ENCODE measurements at places on chromosomes 2 and 18.

DNA sequence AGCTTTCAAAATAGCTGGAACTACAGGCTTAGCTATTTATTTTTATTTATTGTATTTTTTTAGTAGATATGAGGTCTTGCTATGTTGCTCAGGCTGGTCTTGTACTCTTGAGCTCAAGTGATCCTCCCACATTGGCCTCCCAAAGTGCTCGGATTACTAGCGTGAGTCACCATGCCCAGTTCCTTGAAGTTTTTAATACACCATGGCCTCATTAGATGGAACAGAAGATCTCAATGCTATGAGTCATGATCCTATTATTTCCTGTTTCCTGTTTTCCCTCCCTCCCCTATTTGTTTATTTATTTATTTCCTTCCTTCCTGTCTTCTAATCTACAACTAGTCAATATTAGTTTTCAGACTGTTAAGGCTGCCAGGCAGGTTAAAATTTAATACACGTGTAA lies 309.0 kb downstream of the CMPK2 start:
- DNase-seq: no peak

- no peak for DNase-seq
Measured at GRCh38 chr2:184449760-184450159, 148.6 kb upstream of the ZNF804A start.

DNA sequence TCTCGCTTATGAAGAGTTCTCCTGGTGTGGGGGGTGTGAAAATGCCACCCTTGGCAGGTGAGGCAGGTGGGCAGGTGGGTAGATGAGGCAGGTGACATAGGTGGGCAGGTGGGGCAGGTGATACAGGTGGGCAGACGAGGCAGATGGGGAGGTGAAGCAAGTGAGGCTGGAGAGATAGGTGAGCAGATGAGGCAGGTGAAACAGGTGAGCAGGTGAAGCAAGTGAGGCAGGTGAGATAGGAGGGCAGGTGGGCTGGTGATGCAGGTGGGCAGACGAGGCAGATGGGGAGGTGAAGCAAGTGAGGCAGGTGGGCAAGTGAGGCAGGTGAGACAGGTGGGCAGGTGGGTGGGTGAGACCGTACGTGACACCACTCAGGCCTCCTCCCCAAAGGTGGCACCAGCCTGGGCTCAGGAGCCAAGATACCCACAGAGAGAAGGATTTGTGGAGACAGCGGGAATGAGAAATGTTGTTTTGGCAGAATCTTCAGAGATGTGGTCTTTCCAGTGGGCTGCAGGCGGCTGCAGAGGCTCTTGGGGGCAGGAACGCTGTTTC lies 232.3 kb upstream of the MYT1L start:
- DNase-seq: no peak

- no peak for DNase-seq
Measured at GRCh38 chr18:58269931-58270330, 225.9 kb downstream of the NEDD4L start.

- DNase-seq: no peak
Measured at GRCh38 chr2:57368190-57368589, 678.4 kb upstream of the VRK2 start.

DNA sequence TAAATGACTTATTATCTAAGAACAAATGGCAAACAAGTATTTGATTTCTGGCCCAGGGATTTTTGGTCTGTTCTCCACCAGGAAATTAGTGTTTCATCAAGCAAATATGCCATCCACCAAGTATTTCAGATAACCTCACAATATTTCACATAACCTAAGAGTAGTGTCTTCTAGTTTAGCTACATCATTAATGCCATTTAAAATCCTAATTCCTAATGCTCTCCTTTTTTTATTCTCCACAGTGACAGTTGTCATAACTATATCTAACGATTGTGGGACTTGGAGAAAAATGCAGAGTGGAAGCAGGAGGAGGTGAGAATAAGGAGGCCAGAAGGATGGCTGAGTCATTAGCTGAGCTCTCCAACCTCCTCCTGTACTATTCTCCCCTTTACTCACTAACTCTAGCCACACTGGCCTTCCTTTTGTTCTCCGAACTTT lies 58.5 kb upstream of the CTLA4 start:
- DNase-seq: no peak

DNA sequence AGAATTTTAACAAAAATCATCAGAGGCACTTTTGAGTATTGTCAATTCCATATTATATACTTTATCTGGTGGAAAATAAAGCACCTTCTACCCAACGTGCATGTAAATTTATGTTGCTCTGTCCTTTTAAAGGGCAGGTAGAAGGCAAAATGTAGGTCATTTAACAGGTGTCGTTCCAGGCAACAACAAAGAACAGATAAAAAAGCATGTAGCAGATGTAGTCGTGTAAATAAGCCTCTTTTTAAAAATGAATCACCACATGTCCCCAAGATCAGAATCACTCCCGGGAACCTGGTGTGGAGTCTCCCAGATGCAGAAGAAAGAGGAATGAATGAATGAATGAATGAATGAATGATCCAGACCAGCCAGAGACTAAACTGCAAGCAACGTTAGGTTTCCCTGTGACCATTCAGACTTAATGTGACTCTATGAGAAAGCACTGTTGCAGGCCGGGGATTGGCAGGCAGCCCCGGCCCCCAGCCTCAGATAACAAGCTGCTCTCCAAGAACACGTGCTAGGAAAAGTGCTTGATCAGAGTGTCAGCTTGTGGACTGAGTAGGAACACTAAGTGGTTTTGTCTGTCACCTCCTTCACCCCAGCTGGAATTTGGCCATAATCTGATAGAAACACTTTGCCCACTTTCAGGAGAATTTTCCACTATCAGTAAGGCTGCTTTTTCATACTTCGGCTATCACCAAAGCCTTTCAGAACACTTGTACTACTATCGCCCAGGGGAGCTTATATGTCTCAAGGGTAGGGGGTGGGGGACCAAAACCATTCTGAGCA lies 100.6 kb downstream of the CDK15 start:
- no peak for DNase-seq

DNA sequence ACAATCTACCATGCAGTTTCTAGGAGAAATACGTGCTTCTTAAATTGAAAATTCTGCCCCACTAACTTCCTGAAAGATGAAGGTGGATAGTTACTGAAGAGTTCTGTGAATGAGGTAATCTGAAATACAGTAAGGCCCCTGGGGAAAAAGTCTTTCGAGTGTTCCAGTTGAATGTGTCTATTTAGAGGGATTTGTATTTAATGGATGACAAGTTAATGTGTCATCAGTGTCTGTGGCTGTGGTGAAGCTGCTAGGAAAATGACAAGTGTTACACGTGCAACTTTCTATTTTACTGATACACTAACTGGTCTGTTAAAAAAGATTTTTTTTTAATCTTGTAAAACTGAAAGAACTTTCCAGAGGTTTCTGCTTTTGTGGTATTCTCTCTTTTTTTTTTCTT lies 384.6 kb downstream of the STK39 start:
- peak; percentile 2 for DNase-seq

DNA sequence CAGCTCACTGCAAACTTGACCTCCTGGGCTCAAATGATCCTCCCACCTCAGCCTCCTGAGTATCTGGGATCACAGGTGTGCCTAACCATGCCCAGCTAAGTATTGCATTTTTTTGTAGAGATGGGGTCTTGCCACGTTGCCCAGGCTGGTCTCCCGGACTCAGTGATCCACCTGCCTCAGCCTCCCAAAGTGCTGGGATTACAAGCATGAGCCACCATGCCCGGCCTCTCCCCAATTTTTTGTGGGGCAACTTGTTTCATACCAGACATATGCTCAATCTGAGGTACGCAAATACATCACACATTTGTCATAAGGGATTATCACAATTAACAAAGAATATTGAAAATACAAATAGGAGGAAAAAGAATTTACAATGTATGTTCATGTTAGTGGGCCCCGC lies 27.7 kb downstream of the LGALSL start:
- no peak for DNase-seq

DNA sequence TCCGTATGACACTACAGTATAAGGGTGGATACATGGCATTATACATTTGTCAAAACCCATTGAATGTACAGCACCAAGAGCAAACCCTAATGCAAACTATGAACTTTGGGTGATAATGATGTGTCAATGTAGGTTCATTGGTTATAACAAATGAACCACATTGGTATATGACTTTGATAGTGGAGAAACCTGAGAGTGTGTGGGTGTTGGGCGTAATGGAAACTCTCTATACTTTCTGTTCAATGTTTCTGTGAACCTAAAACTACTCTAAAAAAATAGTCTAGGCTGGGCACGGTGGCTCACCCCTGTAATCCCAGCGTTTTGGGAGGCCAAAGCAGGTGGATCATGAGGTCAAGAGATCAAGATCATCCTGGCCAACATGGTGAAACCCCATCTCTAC lies 6.5 kb upstream of the ACTG2 start:
- no peak for DNase-seq

- no peak for DNase-seq
Measured at GRCh38 chr18:45626330-45627203, 11.3 kb downstream of the SLC14A2 start.

GRCh38 chr2:179449010-179449409 lies 184.4 kb upstream of the SESTD1 start:
- no peak for DNase-seq

DNA sequence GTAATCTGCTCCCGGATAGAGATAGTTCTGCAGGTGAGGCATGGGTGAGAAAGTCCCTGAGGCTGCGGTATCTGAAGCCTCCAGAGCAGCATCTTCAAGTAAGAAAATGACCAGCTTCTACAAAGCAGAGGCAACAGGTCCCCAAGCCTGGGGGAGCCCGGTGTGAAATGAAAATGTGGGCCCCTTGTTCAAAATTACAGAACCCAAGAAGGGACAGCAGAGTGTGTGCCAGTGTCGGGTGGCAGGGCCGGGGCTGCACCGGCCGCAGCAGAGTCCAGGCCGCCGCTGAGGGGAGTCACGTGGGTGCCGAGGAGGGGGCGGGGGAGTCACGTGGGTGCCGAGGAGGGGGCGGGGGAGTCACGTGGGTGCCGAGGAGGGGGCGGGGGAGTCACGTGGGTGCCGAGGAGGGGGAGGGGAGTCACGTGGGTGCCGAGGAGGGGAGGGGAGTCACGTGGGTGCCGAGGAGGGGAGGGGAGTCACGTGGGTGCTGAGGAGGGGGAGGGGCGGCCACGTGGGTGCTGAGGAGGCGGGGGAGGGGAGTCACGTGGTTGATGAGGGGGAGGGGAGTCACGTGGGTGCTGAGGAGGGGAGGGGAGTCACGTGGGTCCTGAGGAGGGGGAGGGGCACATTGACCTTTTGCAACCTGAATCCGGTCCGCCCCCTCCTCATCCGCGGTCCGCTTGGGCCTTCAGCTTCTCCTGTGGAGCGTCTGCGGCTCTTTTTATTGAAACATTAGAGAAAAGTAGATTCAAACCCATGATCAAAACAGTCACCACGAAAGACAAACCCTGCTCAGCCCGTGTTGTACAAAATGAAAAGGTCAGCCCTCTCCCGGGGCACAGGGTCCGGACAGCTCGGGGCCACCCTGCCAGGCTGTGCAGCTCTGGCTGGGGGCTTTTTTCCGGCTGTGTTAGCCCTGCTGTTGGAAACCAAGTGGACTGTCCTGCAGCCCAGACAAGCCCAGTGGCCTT lies 10.4 kb downstream of the COLEC11 start:
- DNase-seq: peak; percentile 43

DNA sequence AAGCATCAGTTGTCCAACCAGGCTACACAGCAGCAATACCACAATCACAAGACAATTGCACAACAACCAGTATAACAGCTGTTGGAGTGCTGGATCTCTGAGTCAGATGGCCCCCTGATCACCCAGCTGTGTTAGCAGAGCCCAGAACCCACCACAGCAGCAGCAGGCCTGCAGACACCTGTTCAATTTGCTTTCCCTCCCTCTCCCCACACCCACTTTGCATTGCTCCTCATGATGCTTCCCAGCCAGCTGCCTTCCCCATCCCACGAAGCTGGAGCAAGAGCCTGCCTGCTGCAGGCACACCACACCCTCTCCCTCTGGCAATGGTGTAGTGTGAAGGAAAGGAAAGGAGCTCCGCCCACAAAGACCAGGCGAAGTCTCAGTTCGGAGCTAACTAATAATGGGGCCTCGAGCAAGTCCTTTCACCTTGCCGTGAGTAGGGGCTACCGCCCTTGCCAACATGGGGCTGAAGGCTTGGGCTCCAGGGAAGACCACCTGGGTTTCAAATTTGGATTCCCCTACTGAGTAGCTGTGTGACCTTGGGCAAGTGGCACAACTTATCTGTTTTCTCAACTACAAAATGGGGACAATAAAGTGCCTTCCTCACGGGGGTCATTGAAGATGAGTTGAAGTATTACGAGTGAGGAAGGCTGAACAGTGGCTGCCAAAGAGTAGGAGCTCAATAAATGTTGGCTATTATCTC lies 19.4 kb upstream of the ZBTB7C start:
- DNase-seq: no peak

GRCh38 chr2:70768590-70769085 lies 638 bp upstream of the ADD2 start:
- DNase-seq: no peak

GRCh38 chr2:204486321-204486720 lies 59.0 kb upstream of the PARD3B start:
- DNase-seq: no peak

GRCh38 chr2:163592954-163593622 lies 142.7 kb downstream of the FIGN start:
- DNase-seq: no peak

All from muscle of back (tissue), 13 donors.